H1 (cell line): ENCODE measurements at places on chromosomes 13 and 19.

- DNase-seq, result no peak
These were observed 13.2 kb downstream of the ING1 start for GRCh38 chr13:110726726-110727125.

GRCh38 chr19:6412447-6413091, 12.0 kb downstream of the KHSRP start:
- DNase-seq, result peak; percentile 90

DNA sequence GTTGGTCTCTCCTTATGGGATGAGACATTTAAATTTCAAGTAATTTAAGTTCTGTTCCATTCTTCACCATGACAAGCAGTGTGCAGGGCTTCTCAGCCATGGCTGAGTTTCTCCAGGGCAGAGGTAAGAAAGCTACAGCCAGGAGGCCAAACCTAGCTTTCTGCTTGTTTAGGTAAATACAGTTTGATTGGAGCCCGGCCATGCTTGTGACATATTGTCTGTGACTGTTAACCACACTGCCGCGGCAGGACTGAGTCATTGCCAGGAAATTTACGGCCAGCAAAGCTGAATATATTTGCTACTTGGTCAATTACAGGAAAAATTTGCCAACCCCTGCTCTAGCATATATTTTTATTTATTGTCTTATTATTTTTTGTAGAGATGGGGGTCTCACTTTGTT, 10.7 kb downstream of the NLRP8 start:
- DNase-seq, result no peak

DNA sequence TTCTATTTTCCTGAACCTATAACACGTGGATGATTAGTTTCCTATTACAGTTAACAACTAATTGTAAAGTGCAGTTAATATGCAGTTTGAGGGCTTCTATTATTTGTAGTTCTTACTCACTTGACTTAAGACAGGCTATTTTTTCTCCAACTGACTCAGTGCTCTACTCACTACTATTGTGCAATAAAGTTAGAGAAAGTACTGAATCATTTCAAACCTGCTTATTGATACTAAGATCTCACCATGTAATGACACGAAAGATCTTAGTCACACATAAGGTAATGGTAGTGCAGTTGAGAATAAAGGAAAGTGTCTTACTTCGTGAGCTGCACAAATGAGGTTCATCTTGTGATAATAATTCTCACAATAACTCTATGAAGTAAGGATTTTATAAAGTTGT, 22.8 kb upstream of the ITM2B start:
- no peak for DNase-seq

DNA sequence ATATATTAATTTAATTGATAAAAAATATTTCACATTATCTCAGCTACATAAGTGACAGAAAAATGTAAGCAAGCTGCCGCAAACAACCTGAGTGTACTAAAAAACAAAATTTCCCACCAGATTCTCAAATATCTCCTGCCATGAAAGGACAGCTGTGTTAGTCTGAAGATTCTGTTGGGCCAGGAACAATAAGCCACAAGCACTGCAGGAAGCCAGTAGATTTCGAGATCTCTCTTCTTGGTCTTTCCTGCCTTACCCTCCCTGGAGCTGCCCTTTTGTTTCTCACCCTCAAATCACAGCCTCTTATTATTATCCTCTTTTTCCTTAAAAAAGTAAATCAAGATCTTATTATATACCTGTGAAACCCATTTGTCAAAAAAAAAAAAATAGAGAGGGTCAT, 165.6 kb downstream of the EFNB2 start:
- DNase-seq, result no peak

- DNase-seq, result no peak
These were observed 50.6 kb downstream of the IPO5 start for GRCh38 chr13:98004107-98004506.

DNA sequence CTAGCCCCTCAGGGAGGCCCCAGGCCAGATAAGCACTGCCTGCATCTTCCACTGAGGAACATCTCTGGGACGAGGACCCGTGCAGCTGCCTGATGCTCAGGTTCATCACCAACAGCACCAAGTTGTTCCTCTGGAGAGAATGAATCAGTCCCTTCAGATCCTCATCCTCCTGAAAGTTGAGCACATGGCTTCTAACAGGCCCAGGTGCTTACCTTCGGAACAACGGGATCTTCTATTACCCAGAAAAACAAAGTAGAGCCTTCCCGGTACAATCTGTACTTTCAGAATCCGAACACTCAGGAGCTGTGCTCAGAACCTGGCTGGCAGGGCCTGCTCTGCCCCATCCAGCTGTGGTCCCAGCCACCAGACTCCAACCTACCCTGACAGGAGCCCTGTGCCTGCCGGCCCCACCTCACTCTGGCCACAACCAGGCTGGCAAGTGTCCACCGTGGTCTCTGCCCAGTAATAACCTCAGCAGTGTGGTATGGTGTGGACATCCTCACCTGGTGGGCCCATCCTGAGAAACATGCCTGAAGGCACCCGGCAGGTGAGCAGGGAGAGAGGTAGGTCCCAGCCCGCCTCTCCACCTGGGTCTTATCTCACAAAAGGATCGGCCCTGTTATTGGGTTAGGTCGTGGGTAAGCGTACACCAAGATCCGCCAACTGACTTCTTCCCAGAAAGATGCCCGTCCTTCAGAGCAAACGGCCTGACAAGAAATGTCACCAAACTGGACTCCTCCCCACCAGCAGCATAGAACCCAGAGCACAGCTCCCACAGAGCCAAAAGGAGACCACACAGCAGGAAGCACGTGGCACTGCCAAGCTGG, 34.1 kb downstream of the ELL start:
- no peak for DNase-seq

GRCh38 chr13:96993634-96994016, 651 bp downstream of the OXGR1 start:
- no peak for DNase-seq

DNA sequence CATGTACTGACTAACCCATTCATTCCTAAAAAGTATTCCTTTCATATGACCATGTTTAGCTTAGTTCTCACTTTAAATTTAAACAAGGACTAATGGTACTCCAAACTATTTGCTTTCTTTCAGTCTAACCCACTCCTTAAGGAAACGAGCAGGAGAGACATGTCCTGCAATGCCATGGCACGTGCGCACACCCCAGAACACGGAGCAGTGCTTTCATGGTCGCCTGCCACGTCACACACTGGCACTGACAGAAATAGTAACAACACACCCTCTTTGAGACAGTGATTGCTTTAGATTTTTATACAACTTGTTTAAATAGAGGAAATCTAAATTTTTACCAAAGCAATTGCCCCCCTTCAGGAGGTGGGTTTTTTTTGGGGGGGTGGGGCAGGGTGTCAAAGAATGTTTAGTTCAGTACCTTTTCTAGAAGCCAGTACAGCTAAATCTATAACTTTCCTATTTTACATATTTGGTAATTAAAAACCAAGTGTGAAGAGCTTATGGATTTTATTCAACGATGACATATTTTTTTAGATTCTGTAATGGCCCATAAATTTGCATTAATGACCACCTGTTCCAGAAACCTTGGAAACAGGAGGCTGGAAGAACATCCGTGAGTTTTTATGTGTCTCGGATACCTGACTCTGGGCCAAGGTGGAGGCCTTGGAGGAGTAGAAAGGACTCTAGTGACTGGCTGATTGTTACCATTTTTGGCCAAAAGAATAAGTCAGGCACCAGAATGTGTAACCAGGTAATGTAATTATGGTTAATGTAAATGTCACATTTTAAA, 247.1 kb downstream of the DCT start:
- no peak for DNase-seq

DNA sequence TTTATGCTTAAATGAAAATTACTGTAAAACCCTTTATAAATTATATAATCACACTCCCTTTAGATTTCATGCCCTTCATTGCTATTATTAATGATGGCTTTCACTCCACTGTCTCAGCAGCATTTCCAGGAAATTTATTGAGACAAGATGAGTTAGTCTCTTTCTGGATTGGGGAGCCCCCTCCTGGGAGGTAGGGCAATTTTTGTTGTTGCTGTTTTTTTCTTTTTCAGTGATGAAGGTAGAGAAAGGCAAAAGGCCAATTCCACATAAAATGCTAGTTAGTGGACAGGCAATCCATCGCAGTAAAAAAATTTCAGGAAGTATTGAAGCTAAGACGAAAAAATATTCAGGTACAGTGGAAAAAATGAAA, 80.2 kb downstream of the TEX26 start:
- DNase-seq, result no peak

- no peak for DNase-seq
These were observed 152.3 kb downstream of the DLEU7 start for GRCh38 chr13:50691176-50691680.

GRCh38 chr19:42271045-42271419, 2.0 kb downstream of the CIC start:
- DNase-seq, result no peak

DNA sequence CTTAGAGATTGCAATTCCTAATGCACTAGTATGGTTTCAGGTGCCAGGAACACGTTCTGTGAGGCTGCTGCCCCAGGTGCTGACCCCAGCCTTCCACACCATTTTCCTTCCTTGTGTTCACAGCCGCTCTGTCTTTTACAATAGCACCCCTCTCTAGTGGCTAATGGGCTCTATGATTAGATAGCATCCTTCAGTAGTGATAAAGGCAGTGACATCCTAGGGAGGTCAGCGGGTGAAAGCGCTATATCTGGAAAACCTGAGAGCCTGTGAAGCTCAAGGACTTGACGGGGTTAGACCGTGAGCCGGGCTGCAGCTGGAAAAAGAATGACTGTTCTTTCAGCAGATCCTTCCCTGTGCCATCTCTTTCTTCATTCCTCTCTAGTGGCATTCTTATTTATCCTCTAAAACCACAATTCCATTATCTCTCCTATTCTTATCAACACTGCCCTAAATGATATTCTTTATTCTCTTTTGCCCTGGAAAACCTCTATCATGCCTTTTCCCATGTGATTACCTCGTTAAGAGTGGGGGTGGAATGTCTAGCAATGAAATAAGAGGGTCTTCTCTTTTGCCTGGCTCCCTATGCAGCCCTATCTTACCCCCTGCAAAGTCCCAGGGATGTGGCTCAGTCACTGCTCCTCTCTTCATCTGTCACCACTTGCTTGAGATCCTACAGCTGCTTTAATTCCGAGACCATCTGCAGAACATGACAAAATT, 21.8 kb downstream of the ALOX5AP start:
- no peak for DNase-seq

- no peak for DNase-seq
These were observed 64.8 kb upstream of the GPR183 start for GRCh38 chr13:99371956-99372355.

- no peak for DNase-seq
These were observed 15.6 kb downstream of the SCGB2B2 start for GRCh38 chr19:34661357-34661756.

- no peak for DNase-seq
These were observed 326.2 kb downstream of the GPC5 start for GRCh38 chr13:91724591-91724990.

DNA sequence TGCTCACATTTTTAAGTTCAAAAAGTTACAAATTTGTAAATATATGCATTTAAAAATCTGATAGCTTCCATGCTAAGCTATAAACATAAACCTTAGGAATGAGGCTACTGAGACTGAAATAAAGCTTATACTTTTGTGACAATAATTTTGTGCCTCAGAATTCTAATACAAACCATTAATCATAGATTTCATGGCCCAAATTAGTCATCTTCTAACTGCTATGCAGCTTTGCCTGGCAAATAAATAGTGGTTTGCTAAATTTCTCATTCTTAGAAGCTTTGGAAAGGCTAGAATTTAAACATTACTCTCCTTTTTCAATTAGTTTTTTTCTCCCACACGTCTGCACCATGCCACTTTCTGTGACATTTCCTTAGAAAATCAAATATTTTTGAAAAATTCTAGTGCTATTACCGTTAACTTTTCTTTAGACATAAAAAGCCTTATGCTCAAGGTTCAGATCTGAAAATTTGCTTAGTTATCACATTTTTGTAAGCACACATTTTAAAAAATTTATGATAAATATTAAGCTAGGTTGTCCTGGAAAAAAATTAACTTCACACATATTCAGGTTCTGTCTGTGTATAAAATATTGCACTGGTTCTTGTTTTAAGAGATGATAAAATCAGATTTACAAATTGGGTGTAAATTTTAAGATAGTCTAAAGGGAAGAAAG, 46.9 kb downstream of the FNDC3A start:
- DNase-seq, result no peak

- DNase-seq, result no peak
These were observed 440.4 kb downstream of the FGF9 start for GRCh38 chr13:22111152-22111783.
